ENCODE measurements at places on chromosomes 11 and 22.

DNA sequence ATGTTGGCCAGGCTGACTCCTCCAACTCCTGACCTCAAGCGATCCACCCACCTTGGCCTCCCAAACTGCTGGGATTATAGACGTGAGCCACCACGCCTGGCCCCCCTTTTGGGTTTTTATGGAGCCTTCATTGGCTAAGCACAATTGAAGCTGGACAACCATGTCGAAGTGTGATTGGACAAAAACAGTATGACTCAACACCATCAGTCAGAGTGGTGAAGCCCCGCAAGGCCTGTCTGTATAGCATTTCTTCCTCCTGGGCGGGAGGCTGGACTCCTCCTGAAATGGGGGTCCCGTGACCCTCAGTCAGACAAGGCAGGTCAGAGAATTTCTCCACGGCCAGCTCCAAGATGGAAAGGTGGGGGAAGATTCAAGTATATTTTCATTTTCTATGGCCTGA lies 3.1 kb upstream of the PARVB start:
- no peak for DNase-seq

DNA sequence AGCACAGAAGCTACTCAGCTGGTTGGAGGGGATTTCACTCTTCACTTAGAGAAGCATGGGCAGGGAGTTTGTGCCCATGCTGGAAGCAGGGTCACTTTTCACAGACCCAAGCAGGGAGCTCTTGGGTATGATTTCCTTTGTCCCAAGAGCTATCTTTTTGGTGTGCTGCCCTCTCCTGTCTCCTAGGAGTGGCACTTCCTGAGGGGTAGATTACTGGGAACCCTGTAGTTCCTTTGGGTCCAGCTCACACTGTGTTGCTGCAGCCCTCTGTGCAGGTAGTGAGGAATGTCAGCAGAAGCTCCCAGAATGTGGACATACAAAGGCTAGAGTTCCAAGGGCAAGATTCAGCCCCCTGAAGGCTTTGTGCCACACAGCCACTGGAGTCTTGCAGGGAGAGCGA lies 537.1 kb upstream of the ANO3 start:
- DNase-seq: no peak

- no peak for DNase-seq
These were observed 164.5 kb downstream of the MIAT start for GRCh38 chr22:26821854-26822253.

DNA sequence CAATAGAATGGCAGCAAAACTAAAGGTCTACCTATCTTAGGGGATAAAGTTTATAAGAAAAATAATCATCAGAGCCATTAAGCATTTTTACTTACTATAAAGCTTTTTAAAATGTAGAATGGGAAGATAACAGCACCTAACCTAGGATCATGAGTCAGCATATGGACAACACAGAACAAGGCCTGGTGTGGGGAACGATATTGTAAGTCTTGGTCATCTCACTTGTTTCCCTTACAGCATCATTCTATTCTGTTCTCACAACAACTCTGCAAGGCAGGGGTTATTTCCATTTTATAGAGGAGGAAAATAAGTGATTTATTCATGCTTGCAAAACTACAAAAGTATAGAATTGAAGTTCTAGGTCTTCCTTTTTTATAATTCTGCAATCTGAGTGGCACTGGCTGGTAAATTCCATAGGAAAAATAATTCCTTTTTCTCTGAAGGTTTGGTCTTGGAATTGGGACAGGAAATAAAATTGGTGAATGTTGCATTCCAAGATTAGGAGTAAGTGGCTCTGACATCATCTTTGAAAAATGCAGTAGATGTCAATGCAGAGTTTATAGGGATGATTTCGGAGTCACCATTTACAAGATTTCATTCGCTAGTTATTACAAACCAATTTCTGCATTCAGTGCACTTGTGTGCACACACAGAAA lies 423.0 kb downstream of the DYNC2H1 start:
- no peak for DNase-seq

GRCh38 chr11:95536047-95536690 lies 253.4 kb downstream of the FAM76B start:
- no peak for DNase-seq

DNA sequence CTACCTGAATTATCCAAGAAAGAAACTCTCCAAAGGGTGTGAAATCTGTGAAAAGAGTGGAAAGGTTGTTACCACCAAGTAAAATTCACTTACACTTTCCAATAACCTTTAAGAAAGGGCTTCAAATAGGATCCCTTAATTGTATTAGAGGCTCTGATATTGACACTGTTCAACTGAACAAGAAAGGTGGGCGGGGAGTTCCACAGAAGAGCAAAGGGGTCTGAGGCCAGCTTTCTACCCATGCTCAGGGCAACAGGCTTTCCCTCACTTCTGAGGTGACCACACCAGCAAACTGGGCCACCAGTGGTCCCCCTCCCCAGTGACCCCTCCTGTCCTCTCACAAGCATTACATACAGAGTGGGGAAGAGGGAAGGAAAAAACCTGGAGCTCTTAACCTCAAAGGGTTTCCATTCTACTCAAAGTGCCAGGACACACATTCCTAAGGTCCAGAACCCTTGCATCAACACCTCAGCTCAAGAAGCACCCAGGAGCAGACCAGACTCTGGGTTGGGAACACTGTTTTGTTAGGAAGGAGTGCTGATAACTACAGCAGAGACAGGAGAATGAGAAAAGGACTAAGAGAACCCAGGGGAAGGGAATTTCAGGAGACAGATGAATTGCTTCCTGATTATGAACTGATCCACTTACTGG lies 71.6 kb upstream of the AKIP1 start:
- DNase-seq: no peak

- DNase-seq: no peak
These were observed 40.8 kb downstream of the PDHX start for GRCh38 chr11:34957206-34957605.

- no peak for DNase-seq
These were observed 344.1 kb upstream of the SYN3 start for GRCh38 chr22:33402325-33402724.

GRCh38 chr11:12215181-12215593 lies 104.8 kb downstream of the MICAL2 start:
- DNase-seq: no peak

- DNase-seq: no peak
These were observed 8.5 kb upstream of the FEZ1 start for GRCh38 chr11:125504580-125504979.

GRCh38 chr22:22112533-22113294 lies 130.1 kb upstream of the TOP3B start:
- no peak for DNase-seq

GRCh38 chr11:13260201-13260962 lies 17.2 kb upstream of the BMAL1 start:
- DNase-seq: no peak

DNA sequence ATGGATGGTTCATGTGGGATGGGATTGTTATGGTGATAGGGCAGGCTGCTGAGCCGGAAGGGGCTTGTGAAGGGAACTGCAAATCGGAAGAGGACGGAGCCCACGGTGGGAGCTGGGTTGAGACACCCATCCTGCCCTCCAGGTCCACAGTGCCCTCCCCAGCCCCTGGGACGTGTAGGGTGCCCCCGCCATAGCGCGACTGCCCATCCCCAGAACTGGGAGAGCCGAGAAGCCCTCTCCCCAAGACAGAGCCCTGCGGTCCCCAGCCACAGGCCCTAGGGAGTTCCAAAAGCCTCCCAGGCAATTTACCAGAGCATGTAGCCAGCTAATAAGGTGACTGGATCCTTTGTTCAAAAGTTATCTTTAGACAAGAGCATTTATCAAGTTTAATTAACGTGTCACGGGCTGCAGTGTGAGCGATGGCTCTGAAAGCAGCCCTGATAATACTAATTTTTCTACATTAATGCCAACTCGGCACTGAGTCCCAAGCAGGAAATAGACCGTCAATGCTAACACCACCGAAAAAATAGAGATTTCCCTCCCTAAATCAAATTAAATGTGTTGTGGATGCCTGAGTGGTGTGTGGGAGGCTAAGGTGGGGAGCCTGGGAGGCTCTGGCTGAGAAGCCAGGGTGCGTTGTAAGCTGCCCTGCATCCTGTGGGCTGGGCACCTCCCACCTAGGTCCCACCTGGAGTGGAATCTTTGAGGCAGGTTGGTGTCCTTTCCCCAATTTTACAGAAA lies 76.8 kb upstream of the RTL6 start:
- no peak for DNase-seq

GRCh38 chr11:21460082-21460481 lies 732.8 kb upstream of the ANO5 start:
- DNase-seq: no peak

DNA sequence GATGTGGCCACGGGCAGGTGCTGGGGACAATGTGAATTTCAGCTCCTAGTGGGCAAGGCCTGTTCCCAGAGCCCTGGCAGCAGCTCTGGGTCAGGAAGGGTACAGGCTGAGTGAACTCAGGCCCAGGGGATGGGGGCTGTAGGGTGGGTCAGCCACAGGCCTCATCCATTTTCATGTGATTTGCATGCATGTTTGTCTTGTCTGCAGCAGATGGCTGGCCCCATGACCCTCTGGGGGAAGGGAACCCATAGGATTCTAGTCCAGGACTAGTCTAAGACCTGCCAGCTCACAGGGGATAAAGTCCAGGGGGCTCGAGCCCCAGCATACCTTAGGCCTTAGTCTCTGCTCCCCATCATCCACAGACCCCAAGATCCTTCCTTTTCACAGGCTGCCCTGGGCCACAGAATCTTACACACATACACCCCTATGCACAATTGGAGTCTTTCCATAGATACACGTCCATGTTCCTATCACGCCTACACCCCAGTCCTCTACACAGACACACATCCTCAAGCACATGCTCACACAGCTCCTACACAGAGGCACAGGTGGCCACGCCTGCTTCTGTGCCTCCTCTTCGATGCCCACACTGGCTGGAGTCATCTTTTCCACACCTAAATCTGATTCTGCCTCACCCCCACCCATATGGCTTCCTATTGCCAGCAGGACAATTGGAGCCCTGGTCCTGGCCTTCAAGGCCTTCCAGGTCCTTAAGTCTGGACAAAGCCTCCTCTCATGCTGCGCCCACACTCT lies 25.7 kb downstream of the PDE2A start:
- no peak for DNase-seq

DNA sequence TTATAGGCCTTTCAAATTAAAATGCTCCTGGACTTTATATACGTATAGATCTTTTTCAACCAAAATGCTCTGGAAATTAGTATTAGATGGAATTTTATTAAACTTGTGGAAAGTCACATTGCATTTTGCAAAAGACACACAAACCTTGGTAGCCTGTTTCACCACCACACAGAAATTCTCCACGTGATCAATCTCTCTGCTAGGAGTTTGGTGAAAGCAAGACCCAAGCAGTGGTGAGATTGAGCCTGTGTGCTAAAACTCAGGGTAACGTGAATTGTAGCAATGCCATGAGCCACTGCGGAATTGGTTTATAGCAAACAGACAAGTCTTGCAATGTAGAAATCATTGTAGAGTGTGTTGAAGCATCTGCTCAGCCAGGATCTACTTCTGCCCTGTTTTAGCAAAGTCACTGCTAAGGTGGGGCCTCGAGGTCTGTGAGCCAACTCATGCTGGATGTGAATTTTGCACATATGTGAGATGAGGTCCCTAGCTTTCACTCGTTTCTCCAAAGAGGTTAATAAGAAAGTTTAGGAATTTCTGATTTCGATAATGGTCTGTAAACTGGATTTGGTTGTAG lies 184.8 kb downstream of the DBX1 start:
- DNase-seq: no peak

DNA sequence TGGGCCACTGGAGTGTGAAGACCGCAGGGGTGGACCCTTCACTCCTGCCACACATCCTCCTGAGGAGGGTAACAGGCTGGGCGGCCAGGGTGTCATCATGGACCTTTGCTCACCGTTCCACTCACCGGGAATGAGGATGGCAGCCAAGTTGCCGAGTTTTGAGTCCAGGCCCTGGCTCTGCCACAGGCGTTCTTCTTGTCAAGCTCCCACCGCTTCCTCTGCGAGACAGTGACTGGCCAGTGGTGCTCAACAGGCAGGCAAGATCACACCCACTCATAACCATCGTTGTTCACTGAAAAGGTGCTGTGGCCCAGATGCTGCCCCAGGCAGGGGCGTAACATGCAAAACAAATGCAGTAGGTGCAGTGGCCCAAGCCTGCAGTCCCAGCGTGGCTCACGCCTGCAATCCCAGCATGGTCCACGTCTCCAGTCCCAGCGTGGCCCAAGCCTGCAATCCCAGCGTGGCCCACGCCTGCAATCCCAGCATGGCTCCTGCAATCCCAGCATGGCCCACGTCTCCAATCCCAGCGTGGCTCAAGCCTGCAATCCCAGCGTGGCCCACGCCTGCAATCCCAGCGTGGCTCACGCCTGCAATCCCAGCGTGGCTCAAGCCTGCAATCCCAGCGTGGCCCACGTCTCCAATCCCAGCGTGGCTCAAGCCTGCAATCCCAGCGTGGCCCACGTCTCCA lies 5.0 kb upstream of the PANX2 start:
- no peak for DNase-seq

DNA sequence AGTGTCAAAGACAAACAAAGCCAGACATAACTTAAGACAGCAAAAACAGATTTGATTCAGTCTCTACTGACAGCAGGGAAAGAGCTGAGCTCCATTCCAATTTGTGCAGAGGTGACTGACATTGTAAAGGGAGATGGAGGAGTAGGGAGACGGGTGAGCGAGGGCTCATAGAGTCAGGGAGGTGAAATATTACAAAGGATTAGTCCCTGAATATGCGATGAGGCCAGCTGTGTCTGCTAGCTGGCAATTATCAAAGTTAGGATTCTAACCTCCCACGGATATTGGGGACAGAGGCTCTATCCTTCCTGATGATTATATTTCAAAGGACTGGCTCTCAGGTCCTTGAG lies 8.3 kb downstream of the PLAAT2 start:
- DNase-seq: no peak

- no peak for DNase-seq
These were observed 629 bp downstream of the CCKBR start for GRCh38 chr11:6260207-6260726.

GRCh38 chr22:25753252-25753651 lies 11.3 kb downstream of the MYO18B start:
- DNase-seq: no peak

DNA sequence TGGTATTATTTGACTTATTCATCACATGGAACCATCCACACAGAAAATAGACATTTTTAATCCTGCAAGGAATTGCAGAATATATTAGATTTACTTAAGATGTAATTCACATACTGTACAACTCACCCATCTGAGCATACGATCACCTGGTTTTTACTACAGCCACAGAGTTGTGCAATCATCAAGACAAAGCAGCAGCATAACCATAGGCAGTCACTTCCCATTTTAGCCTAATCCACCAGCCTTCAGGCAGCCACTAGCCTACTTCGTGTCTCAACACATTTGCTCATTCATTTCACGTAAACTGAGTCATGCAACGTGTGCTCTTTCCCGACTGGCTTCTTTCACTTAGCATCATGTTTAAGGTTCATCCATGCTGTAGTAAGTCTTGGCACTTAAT lies 23.0 kb downstream of the PIWIL3 start:
- no peak for DNase-seq

GRCh38 chr11:119797123-119797611 lies 68.2 kb upstream of the NECTIN1 start:
- DNase-seq: no peak

- DNase-seq: no peak
These were observed 87.4 kb downstream of the IGLL5 start for GRCh38 chr22:22974795-22975580.

DNA sequence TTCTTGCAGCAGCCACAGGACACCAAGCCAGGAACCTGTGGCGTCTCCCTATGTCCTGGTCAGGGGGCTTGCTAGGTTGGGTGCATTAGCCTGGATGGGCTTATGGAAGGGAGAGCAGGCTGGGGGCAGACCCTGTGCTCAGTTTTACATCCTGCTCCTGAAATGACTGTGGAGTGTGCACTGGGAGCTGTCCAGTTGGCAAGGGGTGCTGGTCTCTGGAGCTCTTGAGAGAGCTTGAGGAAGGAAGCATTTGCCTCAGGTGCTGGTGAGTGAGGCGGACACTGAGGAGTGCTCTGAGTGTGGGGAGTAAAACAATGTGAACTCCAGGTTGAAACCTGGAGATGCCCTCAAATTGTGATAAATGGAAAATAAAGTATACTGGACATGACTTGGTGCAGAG lies 3.4 kb downstream of the SCGB1D4 start:
- DNase-seq: no peak

Measured in activated T-cell treated with anti-CD3 and anti-CD28 coated beads for 24 hours (primary cell).